ENCODE measurements at places on chromosomes 6 and 20.
A peak's percentile ranks its signal among the peaks of the same experiment; 100 is the strongest.

GRCh38 chr20:4866429-4866828 is 134.9 kb downstream of the SLC23A2 start:
- H3K27ac ChIP-seq, result peak overlapping the region; percentile 95
- H3K36me3 ChIP-seq, result peaks cover 5% of the 10 kb centered on the region
- no peaks in the 10 kb centered on the region for H3K27me3 ChIP-seq
- H3K4me1 ChIP-seq, result no peaks in the 10 kb centered on the region

- H3K27ac ChIP-seq, result no peak overlapping the region
- H3K4me3 ChIP-seq, result no peak overlapping the region
- peaks cover 14% of the 10 kb centered on the region for H3K27me3 ChIP-seq
- DNase-seq, result no peak
- H3K4me1 ChIP-seq, result no peaks in the 10 kb centered on the region
Observed at GRCh38 chr6:50792771-50793170, 25.9 kb upstream of the TFAP2B start.

DNA sequence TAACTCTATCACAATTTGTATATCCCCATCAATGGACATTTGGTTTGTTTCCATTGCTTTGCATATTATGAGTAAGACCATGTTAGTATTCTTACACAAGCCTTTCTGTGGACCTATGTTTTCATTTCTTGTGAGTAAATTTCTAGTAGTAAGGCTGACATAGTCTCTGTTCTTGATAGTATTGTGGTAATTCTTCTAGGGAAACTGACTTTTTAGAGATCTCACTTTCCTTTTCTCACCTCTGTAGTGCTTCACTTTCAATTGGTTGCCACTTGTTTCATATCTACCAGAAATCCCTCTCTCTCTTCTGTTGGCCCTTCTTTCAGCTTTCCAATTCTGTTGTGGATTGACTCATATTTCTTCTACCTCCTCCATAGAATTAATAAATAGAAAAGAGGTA is 8.5 kb downstream of the ISM1 start:
- no peaks in the 10 kb centered on the region for H3K36me3 ChIP-seq
- no peaks in the 10 kb centered on the region for H3K4me1 ChIP-seq
- DNase-seq, result no peak
- peaks cover 2% of the 10 kb centered on the region for H3K27me3 ChIP-seq

GRCh38 chr6:142356201-142356883 is 54.5 kb downstream of the ADGRG6 start:
- H3K4me1 ChIP-seq, result peaks cover 2% of the 10 kb centered on the region
- no peak overlapping the region for H3K4me3 ChIP-seq
- no peak overlapping the region for H3K27ac ChIP-seq

DNA sequence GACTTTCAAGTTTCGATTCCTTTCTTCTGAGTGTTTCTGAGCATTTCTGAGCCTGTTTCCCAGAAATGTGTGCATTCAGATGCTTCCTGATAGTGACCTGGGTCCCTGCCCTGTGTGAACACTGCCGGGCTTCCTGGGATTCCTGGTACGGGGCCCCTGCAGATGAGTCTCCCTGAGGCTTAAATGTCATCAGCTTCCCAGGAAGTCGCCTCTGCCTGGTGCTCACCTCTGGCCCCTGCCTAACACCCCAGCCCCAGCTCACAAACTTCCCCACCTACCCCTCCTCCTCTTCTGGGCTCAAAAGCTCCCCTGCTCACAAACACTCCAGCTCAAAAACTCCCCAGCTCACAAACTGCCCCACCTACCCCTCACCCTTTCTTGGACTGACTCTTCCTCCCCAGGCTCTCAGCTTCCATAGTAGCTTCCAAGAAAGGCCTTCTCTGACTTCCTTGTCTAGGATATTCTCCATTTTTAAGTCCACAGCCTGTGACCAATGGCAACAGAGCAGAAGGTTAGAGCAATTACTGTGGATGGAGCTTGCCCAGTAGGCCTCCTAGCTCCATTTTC is 42.0 kb downstream of the TGM2 start:
- no peaks in the 10 kb centered on the region for H3K36me3 ChIP-seq
- H3K4me1 ChIP-seq, result no peaks in the 10 kb centered on the region
- H3K27ac ChIP-seq, result no peak overlapping the region

GRCh38 chr6:163771180-163771579 is 356.7 kb downstream of the QKI start:
- no peaks in the 10 kb centered on the region for H3K4me1 ChIP-seq
- DNase-seq, result no peak
- no peak overlapping the region for H3K4me3 ChIP-seq
- peaks cover 7% of the 10 kb centered on the region for H3K27me3 ChIP-seq
- H3K27ac ChIP-seq, result no peak overlapping the region

DNA sequence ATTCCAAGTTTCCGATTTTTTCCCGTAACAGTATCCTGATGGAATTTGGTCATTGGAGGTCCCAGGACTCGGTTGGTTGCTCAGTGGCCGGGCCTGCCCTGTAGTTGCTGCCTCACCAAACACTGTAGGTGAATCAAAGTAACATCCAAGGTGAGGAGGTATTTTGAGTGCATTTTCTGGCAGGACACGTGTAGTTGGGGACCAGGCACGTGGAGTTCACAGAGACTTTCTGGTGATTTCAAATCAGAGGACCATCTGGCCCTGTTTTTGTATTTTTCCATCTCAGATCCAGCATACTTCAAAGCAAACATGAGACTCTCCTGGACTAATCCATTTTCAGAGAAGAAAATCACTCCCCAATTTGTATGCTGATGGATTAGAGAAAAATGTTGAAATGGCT is 9.9 kb upstream of the DTD1 start:
- H3K27me3 ChIP-seq, result peaks cover 17% of the 10 kb centered on the region
- H3K36me3 ChIP-seq, result no peaks in the 10 kb centered on the region
- DNase-seq, result no peak
- no peak overlapping the region for H3K4me3 ChIP-seq
